ENCODE measurements at places on chromosomes 12 and 14. TPM values are rescaled to one million over a fixed set of nuclear protein-coding genes. Genes with fewer than 3 reads are reported as not detected.

PARPBP gene
- total RNA-seq, result 1.7 TPM

GRIP1 gene
- total RNA-seq, result 4.3 TPM

FOXN4 gene
- total RNA-seq, result not detected

TESPA1 gene
- total RNA-seq, result 5.0 TPM

DIO3 gene
- 1.9 TPM for total RNA-seq

ORAI1 gene
- total RNA-seq, result 39.0 TPM

SERPINA3 gene
- total RNA-seq, result 74.6 TPM

SLCO1A2 gene
- total RNA-seq, result 3.5 TPM

UNC79 gene
- total RNA-seq, result 0.18 TPM

GRCh38 chr12:47709237-47709636 is 3.4 kb upstream of the RPAP3 start:
- DNase-seq, result no peak

GRCh38 chr14:77086017-77086727 is 11.9 kb upstream of the CIPC start:
- no peak for DNase-seq

GRCh38 chr14:87000081-87000480 is 992.9 kb downstream of the GALC start:
- no peak for DNase-seq

- DNase-seq, result no peak
These were observed 46.3 kb downstream of the NTS start for GRCh38 chr12:85920324-85920947.

GRCh38 chr14:84750284-84750683 is 779.7 kb upstream of the FLRT2 start:
- no peak for DNase-seq

DNA sequence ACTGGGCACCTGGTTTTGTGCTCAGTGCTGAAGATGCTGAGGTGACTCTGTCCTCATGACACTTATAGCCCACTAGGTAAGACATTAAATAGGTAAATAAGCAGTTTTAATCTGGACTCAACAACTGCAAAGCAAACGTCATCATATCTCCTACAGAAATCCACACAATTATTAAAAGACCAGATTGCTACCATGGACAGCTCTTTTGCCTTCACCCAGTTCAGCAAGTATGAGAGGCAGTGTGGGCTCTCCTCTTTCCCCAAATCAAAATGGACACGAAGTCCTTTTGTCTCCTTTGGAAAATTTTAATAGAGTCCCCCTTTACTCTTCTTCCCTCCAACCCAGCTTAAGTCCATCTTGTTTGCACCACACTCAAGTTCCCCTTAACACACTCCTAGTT is 171.1 kb downstream of the RPAP3 start:
- DNase-seq, result no peak

DNA sequence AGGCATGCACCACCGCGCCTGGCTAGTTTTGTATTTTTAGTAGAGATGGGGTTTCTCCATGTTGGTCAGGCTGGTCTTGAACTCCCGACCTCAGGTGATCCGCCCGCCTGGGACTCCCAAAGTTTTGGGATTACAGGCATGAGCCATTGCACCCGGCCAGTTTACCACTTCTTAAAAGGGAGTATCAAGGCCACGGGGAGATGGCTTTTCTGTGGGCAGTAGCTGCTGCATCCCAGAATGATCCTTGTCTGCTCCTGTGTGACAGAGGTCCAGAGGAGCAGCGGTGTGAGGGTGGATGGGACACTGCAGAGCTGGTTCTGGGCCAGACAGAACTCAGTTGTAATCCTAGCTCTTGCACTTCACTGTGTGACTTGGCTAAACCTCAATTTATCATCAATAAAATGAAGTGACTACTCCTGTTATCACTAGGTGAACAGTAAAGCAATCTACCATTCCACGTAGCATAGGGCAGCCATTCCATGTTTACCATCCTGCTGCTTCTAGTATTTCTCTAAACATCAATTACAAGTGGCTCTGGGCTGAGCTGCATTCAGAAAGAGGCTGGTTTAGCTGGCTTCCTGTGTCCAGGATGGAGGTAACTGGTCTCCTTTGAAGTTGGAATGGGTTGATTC is 3.0 kb upstream of the NPFF start:
- no peak for DNase-seq

DNA sequence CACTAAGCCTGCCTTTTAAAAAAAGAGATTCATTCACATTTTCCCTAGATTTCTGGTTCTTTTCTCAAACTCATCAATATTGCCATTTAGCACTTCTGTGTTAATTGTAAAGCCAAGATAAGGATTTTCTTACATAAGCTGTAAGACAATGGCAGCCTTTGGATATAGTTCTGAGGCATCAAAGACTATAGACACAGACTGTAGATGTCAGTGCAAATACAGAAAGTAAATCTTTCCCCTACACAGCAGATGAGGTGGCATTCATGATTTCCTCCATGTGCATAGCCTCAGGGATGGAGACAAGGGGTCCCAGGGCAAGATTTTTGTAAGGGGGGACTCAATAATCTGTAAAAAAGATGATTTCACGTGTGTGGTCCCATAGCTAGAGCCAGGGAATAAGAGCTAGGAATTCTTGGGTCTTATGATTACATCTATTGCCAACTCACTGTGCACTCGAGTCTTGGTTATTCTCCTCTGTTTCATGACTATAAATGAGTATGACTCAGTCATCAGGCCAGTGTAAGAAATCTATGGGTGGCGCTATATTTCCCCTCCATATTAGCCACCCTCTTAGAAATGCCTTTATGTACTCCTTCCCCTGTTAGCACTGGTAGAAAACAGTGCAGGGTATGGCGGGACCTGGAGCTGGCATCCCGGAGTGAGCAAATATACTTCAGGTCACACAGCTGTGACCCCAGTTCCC is 207.5 kb downstream of the EXOC5 start:
- DNase-seq, result no peak

DNA sequence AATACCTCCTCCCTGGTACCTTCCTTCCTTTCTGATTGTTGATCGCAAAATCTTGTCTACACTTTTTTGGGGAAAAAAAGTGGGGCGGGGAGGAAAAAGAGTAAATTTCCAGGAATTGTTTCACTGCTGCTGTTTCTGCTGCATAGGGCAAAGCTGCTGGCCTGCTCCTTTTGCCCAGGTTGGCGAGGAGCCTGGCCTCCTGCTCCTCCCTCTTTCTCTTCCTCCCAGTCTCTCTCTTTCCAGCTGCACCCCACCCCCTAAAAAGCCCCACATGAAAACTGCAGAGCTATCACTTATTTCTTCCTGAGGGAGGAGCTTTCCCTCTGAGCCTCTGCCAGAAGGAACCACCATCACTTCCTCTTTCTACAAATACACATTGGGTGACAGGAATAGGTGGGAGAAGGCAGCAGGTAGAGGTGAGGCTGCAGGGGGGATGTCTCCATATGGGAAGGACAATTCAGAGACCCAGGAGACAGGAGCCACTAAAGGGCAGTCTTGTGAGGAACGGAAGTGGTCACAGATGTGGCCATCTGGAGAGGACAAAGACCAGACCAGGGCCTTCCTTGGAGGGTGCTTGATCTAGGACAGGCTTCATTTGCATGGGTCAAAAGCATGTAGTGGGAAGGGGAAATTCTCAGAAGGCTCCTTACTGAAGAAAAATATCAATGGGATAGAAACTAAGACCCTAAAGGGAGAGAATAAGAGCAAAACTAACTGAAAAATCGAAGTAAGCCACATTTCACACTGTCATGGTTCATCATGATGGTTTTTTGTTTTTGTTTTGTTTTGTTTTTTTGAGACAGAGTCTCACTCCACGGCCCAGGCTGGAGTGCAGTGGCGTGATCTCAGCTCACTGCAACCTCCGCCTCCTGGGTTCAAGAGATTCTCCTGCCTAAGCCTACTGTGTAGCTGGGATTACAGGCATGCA is 14.8 kb downstream of the ZBTB39 start:
- DNase-seq, result peak; percentile 55

GRCh38 chr14:51018521-51018920 is 74.2 kb upstream of the PYGL start:
- DNase-seq, result no peak

DNA sequence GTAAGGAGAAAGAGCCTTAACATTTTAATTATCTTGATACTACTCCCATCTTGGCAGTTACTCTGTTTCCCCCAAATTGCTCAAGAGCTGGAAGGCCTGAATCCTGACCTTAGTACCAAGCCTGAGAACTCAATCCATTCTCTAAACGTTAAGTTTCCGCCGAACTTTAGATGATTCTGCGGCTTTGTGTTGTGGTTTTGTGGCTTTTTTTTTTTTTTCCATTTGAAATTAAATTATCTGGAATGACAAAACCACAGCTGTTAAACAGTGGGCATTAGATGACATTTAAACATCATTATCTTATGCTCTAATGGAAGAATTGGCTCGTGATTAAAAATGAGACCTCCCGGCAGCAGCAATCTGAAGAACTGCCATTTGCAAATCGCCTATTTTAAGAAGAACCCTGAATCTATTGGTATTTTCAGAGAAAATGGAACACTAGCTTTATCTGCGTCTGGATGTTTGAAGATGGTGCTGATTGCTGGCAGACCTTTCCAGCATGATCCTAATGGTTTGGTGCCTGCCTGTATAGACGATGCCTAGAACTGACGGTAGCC is 38.4 kb downstream of the TMEM132C start:
- no peak for DNase-seq

DNA sequence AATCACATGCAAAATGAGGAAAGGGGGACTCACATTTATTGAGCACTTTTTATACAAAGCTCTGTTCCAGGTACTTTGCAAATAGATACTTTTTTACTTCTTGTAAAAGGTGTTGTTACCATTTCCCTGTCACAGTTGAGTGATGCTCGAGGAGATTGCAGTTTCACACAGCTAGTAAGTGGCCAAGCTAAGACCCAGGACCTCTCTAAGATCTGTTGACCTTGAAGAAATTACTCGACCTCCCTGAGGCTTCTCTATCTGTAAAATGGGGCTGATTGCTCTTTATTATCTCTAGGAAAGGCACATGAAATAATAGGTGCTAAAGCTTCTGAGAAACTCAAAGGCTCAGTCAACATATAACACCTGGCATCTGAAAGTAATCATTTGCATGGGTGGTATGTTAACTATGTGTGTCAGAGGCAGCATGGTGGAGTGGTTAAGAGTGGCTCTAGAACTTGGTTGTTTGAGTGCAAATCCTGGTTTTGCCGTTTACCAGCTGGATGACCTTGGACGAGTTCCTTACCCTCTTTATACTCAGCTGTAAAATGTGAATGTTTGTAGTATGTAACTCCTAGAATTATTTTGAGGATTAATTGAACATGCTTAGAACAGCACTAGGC is 41.5 kb downstream of the IFT81 start:
- no peak for DNase-seq

DNA sequence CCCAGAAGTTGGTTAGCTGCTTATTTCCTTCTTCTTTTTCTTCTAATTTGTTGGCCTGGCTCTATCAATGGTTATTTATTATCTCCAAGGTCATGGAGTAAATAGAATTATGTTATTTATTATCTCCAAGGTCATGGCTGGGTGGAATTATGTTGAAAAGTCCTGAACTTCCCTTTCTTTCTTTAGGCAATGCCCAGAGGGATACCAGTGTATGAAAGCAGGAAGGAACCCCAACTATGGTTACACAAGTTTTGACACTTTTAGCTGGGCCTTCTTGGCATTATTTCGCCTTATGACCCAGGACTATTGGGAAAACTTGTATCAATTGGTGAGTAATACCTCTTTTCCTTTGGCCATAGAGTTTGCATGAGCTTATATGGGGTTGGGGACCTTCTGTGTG is 111.6 kb downstream of the SCN8A start:
- DNase-seq, result no peak

GRCh38 chr14:37482428-37482827 is 112.6 kb downstream of the FOXA1 start:
- no peak for DNase-seq

DNA sequence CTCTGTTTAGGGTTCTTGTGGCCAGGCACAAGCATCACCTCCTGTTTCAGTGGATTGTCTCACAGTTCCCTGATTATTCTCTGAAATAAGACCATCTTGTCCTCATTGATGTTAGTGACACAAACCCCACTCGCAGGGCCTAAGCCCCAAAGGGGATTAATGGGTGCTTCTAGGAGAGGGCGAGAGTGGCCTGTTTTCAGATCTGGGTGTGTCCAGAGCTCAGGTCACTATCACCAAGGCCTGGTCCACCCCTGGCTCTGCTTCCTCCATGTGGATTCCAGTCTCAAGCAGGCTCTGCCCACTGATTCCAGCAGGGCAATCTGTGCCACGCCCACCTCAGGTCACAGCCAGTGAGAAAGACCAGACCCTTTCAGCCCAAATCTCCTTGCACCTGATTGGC is 361.9 kb downstream of the ADGRD1 start:
- DNase-seq, result no peak

DNA sequence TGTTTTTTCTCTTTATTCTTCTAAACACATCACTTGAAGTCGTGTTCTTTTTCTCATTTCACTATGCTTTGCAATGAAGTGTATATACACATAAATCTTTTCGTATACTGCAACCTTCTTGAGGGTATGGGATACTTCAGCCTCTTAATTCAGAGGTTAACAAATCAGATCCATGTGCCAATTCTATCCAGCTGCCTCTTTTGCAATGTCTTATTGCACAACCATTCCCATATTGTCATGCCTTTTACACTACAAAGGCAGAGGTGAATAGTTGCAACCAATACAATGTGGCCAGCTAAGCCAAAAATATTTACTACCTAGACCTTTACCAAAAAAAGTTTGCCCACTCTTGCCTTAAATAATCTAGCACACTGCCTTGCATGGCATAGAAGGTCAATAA is 224.5 kb upstream of the FOXG1 start:
- DNase-seq, result no peak

DNA sequence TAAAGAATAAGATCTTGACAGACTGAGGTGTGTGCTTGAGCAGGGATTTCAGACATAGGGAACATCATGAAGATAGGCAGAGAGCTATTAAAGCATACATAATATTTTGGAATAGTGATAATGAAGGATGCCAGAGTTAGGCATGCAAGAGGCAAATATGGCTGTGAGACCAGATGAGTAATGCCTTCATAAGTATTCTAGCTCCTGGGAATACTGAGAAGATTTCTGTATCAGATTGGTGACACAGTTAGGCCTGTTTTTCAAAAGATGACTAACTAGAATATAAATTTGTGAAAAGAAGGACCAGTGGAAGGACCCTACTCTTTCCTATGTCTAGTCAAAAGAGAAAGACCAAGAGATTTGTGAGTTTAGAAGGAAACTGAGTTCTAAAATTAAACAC is 108.8 kb downstream of the TXNDC16 start:
- DNase-seq, result no peak

GRCh38 chr12:51225771-51226170 is 7.9 kb upstream of the POU6F1 start:
- DNase-seq, result no peak

DNA sequence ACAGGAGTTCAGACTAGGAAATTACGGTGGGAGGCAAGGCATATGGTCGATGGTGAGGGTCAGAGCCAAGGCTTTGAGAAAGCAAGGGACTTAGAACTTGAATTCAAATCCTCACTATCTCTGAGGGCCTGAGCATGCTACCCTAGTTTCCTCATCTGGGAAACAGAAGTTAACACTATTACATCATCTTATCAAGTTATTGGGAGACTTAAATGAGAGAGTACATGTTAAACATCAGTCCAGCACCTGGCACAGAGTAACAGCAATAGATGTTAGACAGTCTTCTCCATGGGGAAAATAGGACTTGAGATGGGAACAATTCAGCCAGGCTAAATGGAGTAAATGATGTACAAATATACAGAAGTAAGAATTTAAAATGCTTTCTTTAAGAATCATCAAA is 38.5 kb downstream of the SLC38A1 start:
- DNase-seq, result no peak
